ENCODE measurements at places on chromosomes 5 and 9.

DNA sequence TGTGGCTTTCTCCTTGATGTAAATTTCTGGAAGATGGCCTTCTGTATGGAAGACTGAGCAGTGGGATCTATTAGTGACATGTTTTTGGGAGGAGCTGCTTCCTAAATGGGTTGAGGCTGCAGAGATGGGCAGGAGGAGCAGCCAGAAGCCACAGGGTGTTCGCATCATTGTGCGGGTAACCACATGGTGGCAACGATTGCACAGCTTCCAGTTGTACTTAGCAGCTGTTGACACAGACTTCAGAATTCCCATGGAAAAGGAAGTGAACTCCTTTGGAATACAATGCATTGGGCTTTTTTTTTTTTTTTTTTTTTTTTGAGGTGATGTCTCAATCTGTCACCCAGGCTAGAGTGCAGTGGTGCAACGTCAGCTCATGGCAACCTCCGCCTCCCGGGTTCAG, 297.3 kb downstream of the NR3C1 start:
- DNase-seq, result no peak

GRCh38 chr5:169296419-169297143, 4.4 kb downstream of the SLIT3 start:
- no peak for DNase-seq

DNA sequence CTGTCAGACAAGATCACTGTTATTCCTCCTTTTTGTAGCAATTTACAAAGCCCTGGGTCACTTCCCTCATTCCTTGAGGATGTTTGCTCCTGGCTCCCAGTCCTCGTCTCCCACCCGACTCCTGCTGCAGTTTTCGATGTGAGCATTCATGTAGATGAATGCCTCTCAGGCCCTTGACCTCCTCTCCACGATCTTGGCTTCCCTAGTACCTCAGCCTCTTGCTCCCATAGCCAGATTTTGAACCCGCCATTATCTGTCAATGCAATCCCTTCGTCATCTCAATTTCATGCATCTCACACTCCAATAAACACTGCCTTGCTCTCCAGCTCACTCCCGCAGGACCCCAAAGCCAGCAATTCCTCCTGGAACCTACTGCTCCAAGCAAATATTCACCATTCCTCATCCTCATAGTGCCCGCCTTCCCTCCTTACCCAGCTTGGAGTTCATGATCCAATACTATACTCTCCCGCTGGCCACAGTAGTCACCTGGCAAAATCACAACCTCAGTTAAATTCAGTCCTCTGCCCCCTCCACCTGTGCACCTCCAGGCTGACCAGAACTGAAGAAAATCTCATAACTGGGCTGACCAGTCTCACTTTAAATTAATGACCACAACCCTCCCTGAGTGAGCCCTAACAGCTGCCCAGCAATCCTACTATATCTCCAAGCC, 35.1 kb upstream of the JADE2 start:
- DNase-seq, result no peak

DNA sequence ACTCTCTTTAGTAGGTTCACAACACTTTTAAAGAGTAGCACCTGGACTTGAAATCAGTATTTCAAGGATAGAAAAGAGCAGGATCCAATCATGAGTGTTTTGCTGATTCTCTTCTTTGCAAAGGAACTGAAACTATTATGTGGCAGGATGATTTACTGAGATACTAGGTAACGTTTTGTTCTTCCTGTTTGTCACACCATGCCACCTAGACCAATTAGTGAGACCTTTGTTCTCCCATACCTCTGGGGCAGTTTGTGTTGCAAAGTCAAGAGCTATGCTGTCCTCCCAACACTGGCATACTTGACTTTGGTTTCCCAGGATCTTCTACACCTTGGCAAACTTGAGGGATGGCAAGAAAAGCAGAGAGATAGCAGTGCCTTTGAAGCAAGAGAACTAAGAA, 43.4 kb downstream of the PPP1R2B start:
- DNase-seq, result no peak

- DNase-seq, result no peak
These were observed 213.8 kb upstream of the ACTBL2 start for GRCh38 chr5:57696389-57696769.

DNA sequence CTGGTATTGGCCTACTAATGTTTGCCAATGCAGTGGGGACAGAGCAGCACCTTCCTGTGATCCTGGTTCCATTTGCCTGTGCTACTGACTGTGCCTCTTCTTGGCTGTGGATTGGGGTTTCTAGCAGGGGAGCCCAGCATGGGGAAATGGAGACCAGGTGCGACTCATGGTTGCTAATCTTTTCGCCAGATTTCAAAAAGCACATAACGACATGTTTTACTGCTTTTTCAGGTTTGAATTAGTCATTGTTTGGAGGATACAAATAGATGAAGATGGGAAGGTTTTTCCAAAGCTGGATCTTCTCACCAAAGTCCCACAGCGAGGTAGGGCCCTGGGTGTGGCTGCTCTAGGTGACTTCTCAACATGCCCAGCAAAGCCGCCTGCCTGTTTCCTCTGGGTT, 57.6 kb downstream of the IPPK start:
- no peak for DNase-seq

GRCh38 chr5:16428359-16428758, 37.2 kb downstream of the ZNF622 start:
- DNase-seq, result no peak

Data from NCI-H510A (cell line).